ENCODE measurements at places on chromosomes 11 and 22.
A peak's percentile ranks its signal among the peaks of the same experiment; 100 is the strongest.

DNA sequence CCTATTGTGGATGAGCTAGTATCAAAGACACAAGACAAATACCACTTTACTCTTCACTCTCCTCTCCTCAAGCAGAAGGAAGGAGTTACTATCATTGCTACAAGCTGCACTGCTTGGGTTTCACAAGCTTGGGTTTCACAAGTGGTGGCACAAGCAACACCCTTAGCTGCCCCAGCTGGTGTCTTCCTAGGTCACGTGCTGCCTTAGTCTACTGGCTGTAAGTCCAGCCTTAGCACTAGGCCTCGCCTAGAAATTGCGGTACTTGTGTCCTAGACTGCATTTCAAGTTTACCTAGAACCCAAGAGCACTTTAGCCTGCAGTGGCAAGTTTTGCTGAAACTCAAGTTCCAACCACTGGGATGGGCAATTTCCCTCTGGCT, 86.6 kb downstream of the EHF start:
- DNase-seq = no peak

- no peak for DNase-seq
These were observed 37.9 kb downstream of the SCUBE2 start for GRCh38 chr11:9053316-9054035.

DNA sequence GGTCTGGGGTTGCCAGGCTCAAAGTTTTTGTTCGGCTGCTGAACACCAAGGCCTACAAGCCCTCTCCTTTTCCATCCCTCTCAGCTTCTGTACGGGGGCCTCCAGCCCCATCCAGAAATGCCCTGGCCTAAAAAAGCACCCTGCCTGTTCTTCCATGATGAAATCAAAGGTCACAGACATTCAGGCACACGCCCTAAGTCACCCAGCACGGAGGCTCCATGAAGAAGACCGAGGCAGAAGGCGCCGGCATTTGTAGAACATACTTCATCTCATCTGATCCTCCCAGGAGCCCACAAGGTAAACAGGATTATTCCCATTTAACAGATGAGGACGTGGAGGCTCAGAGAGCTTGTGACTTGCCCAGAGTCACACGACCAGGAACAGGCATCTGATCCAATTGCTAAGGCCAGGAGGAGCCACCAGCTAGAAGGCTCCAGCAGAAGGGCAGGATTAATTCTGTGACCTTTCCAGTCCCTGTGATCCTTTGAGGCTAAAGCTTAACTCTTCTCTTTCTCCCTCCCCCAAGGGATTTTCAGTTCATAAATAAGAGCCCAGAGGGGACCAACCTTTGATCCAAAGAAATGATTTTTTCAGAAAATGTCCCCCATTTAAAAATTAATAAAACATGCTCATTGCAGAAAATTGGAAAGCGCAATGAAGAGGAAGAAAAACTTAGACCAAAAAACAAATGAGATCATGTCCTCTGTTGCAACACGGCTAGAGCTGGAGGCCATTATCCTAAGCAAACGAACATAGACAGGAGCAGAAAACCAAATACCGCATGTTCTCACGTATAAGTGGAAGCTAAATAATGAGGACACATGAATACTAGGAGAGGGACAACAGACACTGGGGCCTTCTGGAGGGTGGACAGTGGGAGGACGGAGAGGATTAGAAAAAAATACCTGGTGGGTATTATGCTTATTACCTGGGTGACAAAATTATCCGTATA, 38.7 kb downstream of the CYTH4 start:
- DNase-seq = no peak

DNA sequence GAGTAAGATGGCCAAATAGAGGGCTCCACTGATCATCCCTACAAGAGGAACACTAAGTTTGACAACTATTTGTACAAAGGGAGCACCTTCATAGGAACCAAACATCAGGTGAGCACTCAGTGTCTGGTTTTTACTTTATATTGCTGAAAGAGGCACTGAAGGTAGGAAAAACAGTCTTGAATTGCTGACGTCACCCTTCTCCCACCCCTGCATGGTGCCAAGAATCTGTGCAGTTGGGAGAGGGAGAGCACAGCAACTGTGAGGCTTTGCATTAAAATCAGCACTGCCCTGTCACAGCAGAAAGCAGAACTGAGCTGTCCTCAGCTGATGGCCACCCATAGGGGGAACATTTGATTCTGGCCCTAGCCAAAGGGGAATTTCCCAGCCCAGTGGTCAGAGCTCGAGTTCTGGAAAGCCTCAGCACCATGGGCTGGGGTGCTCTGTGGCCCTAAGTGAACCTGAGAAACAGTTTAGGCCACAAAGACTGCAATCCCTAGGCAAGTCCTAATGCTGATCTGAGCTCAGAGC, 37.9 kb downstream of the PIWIL3 start:
- DNase-seq = no peak

GRCh38 chr11:61453695-61454094, 23.8 kb downstream of the SDHAF2 start:
- no peak for DNase-seq

DNA sequence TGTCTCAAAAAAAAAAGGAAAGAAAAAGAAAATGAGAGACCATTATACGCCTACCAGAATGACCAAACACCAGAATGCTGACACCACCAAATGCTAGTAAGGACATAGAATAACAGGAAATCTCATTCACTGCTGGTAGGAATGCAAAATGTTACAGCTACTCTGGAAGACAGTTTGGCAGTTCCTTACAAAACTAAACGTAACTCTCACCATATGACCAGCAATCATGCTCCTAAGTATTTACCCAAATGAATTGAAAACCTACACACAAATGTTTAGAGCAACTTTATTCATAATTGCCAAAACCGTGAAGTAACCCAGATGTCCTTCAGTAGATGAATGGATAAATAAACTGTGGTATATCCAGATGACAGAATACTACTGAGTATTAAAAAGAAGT, 7.2 kb downstream of the CHKA start:
- no peak for DNase-seq

- DNase-seq = no peak
These were observed 301.8 kb downstream of the NTM start for GRCh38 chr11:131672191-131672590.

DNA sequence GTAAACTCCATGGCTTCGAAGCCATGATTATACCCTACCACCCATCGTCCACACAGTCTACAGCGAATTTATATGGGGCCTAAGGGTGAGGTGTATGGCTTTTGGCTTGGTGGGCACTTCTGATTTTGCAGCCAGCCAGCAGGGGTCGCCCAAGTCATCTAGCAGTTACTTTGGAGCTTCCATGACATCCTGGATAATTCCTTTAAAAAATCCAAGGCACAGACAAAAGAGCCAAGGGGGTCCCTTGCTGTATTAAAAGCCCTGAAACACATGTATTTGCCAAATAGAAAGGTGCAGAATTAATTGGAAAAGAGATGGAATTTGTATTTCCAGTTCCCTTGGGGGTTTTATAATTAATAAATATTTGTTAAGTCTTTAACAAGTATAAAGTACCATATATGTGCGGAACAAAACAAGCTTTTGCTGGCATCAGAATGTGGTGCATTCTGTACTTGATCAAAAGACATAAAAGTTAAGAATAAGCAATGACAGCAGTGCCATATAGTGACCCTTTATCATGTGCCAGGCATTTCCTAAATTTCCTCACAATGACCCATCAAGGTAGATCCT, 132.8 kb upstream of the PITPNB start:
- DNase-seq = peak; percentile 53

DNA sequence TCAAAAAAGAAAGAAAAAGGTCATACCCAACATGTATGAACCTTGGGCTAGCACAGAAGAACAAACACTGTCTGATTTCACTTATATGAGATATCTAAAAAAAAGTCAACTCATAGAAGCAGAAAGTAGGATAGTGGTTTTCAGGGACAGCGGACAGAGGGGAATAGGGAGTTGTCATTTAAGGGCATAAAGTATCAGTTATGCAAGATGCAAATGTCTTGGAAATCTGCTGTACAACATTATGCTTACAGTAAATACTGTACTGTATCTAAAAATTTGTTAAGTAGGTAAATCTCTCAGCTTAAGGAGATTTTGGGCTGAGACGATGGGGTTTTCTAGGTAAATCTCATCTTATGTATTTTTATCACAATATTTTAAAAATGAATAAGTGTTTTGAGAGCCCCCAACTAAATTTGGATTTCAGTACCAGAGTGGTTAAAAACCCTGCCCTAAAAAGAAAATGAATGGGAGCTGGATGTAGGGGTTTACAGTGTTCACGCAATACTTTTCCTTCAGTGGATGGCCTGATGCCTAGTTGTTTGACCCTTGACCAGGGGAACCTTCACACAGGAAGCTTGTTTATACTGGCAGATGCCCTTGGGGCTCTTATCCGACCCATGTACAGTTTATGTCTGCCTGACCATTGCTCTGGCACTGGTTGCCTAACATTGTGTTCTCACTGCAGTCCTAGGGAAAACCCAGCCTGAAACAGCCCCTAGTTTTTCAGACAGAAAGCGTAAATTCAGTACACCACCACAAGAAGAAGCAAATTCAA, 34.8 kb downstream of the SLC22A9 start:
- DNase-seq = no peak

DNA sequence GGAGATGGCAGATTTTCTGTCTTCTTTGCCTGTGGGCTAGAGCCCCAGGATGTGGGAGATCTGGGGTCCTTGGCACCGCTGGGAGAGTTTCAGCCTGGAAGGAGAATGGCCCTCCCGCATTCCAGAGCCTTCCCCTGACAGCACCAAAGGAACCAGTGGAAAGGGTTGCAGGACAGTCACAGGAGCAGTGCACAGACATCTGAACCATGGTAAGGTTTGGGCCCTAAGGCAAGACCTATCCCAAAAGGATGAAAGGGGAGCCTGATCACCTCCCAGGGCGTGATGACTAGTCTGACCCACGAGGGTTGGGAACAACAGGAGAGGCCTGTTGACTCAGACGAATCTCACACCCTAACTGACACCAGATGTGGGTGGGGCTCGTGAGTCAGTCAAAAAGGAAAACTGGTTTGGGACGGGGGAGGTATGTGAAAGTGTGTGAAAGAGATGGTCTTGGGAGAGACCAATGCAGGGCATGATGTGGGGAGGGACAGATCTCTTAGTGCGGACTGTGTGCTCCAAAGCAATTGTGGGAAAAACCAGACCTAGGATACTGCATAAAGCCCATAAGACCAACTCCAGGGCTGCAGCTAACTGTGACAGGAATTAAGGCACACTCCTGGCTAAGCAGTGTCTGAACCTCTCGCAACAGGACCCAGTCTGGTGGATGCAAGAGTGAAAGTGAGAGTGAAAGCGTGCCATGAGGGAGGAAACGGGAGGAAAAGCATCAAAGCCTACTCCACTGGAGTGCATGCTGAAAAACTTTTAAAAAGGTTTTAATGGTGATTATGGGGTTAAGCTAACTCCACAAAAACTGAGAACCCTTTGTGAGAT, 39.1 kb upstream of the GLYAT start:
- no peak for DNase-seq

GRCh38 chr11:131723088-131723487, 352.7 kb downstream of the NTM start:
- DNase-seq = no peak

DNA sequence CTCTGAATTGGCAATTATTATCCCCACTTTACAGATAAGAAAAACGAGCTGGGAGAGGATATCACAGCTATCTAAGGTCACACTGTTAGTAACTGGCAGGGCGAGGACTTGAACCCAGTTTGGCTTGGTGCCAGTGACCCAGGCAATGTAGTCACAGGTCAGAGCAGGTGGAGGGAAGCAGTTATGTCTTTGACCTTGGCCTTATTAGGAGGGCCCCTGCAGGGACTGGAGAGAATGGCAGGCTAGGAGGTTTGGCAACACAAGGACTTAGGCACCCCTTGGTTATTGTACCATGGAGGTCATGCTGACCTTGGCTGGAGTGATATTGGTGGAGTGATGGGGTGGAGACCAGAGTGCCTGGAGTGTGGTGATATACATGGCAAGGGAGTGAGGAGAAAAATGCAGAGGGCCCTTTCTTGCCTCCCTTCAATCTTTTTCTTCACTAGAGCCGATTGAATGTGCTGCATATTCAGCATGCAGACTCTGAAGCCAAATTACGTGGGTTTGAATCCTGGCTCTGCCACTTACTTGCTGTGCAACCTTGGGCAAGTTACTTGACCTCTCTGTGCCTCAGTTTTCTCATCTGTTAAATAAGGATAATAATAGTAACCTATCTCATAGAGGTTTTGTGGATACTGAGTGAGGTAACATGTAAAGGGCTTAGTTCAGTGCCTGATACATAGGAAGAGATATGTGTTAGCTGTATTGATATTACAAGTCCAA, 92.7 kb upstream of the TBCEL start:
- no peak for DNase-seq

DNA sequence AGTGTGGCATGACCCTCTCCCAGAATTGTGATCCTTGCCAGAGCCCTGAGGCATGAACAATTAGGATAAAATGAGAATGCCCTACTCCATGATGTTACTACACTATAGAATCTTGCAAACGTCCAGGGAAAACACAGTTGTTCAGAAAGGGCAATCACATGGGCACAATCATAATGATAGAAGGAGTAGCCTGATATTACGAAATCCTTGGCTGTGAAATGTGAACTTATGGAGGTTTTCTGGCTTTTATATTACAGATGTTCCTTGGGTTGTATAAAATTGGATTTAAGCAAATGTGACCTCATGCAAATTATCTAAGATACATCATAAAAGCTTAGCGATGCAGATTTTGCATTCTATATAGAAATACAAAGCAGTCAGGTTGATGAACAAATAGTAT, 29.4 kb upstream of the TPH1 start:
- DNase-seq = no peak

GRCh38 chr11:33618956-33619355, 81.7 kb downstream of the C11orf91 start:
- DNase-seq = no peak

DNA sequence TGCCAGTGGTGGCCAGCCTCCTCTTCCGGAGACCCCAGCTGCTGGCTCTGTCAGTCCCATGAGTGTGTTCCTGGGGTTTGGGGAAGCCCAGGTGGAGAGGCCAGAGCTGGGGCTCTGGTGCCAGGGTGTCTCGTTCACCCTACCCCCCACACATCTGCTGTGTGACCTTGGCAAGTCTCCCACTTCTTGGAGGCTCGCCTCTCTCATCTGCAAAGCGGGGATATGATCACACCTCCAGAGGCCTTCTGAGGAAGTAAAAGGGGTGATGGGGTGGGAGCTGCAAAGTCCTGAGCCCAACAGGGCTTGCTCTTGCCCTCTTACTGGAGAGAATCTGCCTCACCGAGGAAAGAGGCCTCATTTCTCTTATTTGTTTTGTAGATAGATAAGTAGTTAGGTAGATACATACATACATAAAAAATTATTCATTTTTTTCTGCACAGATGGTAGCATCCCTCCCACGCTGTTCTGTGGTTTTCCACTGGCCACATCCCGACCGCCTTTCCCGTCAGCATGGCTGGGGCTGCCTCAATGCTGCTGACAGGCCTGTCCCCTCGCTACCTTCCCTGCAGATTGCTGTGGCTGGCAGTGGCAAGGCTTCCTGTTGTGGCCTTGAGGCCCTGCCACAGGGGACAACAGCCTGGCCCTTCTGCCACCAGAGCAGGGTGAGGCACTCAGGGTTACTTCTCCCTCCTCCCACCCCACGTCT, 23.9 kb downstream of the MYO7A start:
- DNase-seq = peak; percentile 79

DNA sequence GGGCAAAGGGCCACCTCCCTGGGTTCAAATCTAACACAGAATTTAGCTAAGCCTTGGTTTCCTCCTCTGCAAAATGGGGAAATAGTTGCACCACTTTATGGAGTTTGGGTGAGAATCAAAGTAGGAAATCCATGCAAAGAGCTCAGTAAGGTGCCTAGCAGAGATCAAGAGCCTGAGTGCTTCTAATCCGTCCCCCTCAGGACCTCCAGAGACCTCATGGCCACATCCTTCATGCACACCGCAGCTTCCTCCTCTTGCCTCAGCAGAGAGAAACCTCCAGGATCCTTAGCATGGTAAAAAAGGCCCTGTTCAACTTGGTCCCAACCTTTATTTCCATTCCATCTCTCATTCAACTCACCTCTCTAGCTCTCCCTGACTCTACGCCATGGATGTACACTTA, 37.8 kb upstream of the NAV2 start:
- no peak for DNase-seq
